T-helper 22 cell (primary cell): ENCODE measurements at places on chromosomes 3 and 15.

- DNase-seq, result no peak
Measured at GRCh38 chr15:66172324-66172980, 81.1 kb downstream of the MEGF11 start.

DNA sequence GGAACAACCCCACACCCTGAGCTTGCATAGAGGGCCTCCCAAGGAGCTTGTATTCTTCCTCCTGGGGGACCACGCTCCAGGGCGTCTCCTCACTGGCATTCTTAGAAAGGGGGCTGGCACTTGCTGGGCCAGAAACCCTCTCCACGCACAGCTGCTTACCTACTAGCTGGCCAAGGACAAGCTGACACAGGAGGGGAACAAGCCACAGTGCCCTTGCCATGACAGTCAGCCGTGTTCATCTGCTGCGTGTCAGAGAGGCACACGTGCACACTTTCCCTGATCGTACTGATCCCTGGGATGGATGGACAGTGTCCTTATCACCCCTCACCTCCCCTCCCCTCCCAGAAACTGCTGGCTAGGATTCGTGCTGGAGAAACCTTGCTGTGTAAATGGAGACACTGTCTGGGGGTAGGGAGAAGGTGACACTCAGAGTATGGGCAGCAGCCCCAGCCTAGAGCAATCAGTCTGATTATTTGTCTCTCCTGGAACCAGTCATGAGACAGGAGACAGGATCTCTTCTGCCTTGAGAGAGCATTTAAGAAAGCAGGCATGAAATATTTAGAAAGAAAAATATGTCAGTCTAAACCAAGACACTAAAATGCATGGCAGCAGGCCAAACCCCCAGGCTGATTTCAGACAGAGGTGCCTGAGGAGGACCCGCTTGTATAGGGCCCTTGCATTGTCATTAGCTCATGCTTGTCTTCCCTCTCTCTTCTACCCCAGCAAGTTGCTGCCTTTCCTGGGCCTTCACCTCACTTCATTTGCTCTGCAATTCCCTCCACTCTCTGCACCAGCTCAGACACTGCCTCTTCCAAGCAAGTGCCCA is 311.8 kb upstream of the TRIM42 start:
- DNase-seq, result no peak

DNA sequence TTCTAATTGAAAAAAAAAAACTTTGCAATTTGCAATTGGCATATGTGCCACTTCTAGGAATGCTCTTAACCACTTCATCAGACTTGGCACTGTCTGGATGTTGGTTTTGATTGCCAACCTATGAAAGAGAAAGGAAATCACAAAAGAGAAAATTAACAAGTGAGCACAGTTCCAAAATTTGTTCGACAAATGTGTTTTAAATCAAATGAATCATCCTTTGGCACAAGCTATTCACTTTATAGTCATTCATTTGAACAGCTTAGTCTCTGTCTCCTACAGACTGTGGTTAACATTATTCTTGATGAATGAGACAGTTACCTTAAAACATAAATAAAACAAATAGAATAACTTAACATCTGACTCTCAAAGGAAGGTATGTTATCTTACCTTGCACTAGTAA is 265.0 kb downstream of the EPHA3 start:
- no peak for DNase-seq

- DNase-seq, result no peak
Measured at GRCh38 chr15:90571063-90571541, 41.4 kb downstream of the CRTC3 start.

GRCh38 chr15:64891561-64891960 is 20.1 kb upstream of the ANKDD1A start:
- no peak for DNase-seq

- no peak for DNase-seq
Measured at GRCh38 chr3:128875556-128876120, 3.8 kb upstream of the ACAD9 start.

DNA sequence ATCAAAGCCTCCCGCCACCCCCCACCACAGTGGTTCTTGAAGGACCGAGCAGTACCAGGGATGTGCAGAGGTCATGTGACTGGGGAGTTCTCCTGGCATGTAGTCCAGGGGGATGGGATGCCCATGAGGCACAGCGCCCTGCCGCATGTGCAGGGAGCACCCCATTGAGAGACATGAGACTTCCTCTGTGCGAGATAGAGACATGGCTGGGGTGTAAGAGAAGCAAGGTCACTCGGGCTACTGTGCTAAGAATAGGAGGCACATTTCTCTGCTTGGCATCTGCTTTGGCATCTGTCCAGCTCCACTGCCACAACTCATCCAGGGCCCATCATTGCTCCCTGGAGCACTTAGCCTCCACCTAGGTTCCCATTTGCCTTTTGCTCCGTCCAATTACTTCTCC is 2.4 kb upstream of the CYP1A1 start:
- no peak for DNase-seq

DNA sequence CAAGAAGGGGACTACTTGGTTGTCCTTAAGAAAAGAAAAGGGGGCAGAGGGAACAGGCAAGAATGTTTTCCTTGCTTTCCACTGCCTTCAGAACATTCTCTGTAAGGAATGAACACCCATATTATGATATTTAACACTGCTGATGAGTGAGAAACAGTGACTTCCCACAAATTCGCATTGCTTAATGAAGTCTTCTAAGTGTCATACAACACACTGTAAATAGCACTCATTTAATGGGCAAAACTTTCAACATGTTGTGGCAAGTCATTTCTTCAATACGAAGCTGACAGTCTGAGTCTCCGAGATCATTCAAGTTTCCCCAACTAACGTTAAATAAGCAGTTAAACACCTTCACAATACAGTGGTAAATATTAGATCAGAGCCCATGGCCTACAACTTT is 464.4 kb downstream of the SHQ1 start:
- DNase-seq, result no peak

- DNase-seq, result no peak
Measured at GRCh38 chr3:112486811-112487505, 12.3 kb downstream of the BTLA start.
